ENCODE measurements at places on chromosomes 6 and 20.

- no peak for DNase-seq
These were observed 828 bp upstream of the SULF2 start for GRCh38 chr20:47785854-47786764.

GRCh38 chr20:64069614-64070243 is 6.7 kb downstream of the TCEA2 start:
- no peak for DNase-seq

DNA sequence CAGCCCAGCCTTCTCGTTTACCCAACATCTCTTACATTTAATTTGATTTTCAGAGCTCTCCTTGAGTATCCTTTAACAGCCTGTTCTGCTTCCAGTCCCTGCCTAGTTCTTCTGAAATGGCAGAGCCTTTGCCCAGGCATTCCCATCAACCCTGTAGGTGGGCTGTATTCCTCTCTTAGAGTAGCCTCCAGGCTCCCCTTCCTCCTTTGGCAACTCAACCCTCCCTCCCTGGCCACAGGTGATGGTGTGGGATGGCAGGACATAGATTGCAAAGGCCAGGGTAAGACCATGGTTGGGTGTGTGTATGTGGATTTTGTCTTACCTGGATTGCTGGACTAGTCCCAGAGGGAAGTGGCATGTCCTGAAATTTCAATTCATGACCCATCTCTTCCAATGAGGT is 125.4 kb downstream of the F13A1 start:
- DNase-seq, result no peak

GRCh38 chr20:8858181-8858787 is 210.6 kb upstream of the PLCB4 start:
- DNase-seq, result no peak

DNA sequence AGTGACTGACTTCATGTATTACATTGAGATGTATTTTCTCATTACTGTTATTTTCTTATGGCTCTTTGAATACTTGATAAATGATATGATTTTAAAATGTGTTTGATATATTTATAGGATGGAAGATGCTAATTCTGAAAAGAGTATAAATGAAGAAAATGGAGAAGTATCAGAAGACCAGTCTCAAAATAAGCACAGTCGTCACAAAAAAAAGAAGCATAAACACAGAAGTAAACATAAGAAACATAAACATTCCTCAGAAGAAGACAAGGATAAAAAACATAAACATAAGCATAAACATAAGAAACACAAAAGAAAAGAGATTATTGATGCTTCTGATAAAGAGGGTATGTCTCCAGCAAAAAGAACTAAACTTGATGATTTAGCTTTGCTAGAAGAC is 47.5 kb downstream of the FAM217A start:
- no peak for DNase-seq

GRCh38 chr20:40957265-40957760 is 71.3 kb upstream of the TOP1 start:
- DNase-seq, result no peak
